AG04449 (cell line): ENCODE measurements at places on chromosomes 11 and 22.

DNA sequence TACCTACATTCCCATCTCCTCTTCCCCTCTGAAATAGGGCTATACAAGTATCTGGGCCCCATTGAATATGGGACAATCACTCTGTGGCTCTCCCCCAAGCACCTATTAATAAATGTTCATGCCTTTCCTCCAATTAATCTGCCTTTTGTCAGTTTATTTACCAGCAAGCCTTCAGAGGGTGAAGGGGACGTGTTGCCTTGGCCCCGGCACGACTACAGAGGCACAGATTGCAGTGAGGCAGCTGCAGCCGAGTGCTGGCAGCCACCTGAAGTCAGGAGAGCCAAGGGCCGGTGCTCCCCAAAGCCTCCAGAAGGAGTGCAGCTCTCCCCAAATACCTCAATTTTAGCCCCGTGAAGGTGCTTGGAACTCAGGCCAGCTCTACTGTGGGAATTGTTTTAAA, 580.9 kb upstream of the B3GAT1 start:
- no peak for DNase-seq

GRCh38 chr22:26702906-26703830, 45.8 kb downstream of the MIAT start:
- DNase-seq = no peak

- no peak for DNase-seq
These were observed 8.5 kb downstream of the AMOTL1 start for GRCh38 chr11:94776351-94777321.

- DNase-seq = no peak
These were observed 66.9 kb upstream of the CHRM4 start for GRCh38 chr11:46458491-46458890.

DNA sequence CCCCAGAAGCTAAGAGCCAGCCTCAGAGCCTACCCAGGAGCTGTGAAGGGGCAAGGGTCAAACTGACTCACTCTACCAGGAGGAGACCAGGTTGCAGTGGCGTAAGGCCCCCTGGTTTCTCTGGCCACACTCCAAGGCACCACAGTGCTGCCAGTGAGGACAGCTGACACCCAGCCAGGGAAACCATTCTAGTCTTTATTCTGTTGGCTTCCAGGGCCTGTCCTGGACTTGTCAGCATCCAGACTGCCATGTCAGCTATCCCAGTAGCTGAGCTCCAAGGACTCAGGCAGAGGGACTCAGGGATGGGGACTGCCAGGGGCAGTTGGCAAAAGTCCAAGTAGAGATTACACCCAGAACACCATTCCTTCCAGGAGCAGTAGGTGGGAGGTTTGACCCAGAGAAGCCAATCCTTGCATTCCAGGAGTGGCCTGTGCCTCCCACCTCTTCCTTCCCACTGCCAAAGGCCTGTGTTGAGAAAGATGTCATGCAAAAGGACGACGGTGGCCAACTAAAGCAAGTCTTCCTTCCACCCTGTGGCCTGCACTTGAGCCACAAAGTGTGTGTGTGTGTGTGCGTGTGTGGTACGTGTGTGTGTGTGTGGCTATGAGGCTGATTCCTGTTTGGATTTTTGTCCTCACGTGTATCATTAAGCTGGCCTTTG, 3.6 kb upstream of the MAPK8IP1 start:
- DNase-seq = no peak
